ENCODE measurements at places on chromosomes 7 and 10. TPM values are rescaled to one million over a fixed set of nuclear protein-coding genes. Genes with fewer than 3 reads are reported as not detected.

The SLC29A4 gene
- 0.99 TPM for polyA plus RNA-seq

- DNase-seq: no peak
Measured at GRCh38 chr7:129434675-129435318, 565 bp downstream of the STRIP2 start.

The MACC1 gene
- polyA plus RNA-seq: 1.6 TPM

The STX1A gene
- polyA plus RNA-seq: 2.1 TPM

DNA sequence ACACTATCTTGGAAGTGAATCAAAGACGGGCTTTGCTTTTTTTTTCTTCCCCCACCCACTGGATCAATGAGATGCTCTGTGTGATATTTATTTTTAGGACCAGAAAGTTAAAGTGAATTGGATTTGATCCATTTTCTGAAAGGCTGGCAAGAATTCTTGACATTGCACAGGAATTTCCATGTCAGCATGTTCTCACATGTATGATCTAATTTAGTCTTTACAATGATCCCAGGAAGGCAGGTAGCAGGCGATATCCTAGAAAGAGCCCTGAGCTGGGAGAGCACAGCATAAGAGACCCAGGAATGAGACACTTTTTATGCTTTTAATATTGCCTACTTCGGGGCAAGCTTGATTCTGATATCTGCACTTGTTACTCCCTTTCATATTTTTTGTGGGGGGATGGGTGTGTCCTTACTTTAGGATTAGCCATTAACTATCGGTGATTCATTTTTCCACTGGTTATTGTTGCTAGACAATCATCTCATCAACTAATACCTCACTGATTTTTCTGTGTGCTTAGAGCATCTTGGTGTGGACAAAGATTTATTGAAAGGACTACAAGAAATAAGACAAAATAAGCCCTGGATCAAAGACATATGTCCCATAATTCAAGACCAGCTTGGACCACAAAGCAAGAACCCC, 58.1 kb downstream of the NRP1 start:
- no peak for DNase-seq

The BTBD16 gene
- polyA plus RNA-seq: not detected

The PFKFB3 gene
- polyA plus RNA-seq: 8.0 TPM

The NUDT13 gene
- 0.77 TPM for polyA plus RNA-seq

The CC2D2B gene
- 0.17 TPM for polyA plus RNA-seq

- DNase-seq: no peak
Measured at GRCh38 chr7:132256721-132257212, 319.5 kb downstream of the PLXNA4 start.

- peak; percentile 1 for DNase-seq
Measured at GRCh38 chr10:114801411-114801813, 20.2 kb upstream of the FHIP2A start.

The SGCE gene
- polyA plus RNA-seq: 2.6 TPM

DNA sequence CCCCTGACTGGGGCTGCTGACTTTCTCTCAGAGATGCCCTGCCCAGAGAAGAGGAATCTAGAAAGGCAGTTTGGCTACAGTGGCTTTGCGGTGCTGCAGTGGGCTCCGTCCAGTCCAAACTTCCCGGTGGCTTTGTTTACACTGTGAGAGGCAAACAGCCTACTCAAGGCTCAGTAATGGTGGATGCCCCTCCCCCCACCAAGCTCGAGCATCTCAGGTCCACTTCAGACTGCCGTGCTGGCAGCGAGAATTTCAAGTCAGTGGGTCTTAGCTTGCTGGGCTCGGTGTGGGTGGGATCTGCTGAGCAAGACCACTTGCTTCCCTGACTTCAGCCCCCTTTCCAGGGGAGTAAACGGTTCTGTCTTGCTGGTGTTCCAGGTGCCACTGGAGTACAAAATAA, 734.5 kb upstream of the LRRN3 start:
- DNase-seq: no peak

DNA sequence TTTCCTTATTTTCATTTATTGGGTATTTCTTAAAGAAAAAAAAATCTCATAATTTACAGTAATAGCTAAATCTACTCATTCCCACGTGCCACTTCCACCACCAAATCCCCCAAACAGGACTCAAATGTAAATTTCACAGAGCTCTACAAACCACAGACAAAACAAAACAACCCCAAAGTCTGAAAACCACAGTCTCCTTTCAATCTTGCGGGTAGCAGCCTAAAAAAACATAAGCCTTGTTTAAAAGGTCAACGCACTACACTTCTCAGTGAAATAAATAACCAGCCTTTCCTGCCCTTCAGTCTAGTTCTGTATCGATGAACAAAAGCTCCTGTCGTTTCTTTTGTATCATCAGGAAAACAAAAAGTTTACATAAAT, 121.8 kb upstream of the AFAP1L2 start:
- DNase-seq: peak; percentile 81

The CALCR gene
- not detected for polyA plus RNA-seq

DNA sequence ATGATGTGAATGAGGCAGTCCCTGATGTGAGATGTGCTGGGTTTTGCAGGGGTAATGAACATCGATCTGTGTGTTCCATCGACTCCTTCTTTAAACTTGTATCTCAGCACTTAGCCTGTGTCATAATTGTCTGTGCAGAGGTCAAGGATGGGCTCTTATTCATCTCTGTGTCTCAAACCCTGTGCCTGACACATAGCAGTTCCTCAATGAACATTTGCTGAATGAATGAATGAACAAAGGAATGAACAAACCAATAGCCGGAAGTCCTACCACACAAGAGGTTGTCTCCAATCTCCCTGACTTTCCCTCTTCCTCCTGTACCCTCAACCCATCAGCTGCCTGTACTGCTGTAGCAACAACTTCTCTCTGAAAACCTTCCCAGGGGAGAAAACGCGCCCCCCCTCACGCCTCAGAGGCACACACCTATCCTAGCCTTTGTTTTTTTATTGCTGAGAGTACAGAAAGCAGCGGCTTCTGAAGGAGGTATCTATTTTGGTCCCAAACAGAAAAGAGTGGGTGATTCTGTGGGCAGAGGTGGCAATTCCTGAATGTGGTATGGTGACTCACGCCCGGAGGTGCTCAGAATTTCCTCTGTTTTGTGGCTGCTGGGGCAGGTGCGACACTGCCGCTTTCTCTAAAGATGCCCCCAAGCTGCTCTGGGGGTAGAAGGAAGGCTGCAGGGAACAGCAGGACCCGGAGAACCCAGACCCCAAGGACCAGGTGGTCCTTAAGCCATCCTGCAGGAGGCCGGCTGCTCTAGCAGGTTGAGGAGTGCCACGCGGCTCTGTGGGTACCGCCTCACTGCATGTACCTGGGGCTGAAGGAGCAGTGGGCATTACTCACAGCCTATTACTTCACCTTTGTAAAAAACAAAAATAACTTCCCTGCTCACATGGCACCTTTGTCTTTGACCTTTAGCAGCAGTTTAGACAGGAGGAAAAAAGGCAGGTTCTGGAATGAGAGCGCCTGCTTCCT, 9.6 kb downstream of the IL2RA start:
- DNase-seq: peak; percentile 82

The THAP5 gene
- 13.2 TPM for polyA plus RNA-seq

DNA sequence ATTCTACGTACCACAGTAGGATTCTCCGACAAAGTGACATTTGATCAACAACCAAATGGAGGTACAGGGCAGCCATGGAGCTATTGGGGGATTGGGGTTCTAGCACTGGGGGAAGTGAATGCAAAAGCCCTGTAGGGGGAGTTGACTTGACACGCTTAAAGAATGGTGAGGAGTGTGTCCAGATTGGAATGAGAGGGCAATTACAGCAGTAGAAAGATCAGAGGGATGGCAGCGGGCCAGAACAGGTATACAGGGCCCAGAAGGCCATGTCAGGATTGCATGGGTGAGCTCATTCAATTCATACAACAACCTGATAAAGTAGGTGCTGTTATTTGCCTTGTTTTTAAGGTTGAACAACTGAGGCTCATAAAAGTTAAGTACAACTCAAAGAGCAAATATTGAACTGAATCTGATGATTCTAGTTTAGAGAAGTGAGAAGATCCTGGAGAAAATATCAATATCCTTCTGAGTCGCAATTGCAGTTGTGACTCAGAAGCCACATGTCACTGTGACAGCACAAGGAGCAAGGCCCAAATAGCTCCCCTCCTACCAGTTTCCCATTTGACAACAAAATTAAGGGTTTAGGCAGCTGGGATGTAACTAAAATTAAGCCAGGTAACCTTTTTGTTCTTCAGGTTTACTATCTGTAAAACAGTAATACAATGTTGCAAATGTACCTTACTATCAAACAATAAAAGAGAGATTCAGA, 28.0 kb upstream of the CTTNBP2 start:
- no peak for DNase-seq

- peak; percentile 61 for DNase-seq
Measured at GRCh38 chr7:158695726-158696452, 8.7 kb downstream of the NCAPG2 start.

GRCh38 chr7:4964506-4964905, 5.5 kb upstream of the MMD2 start:
- DNase-seq: no peak

GRCh38 chr7:102892631-102893278, 20.0 kb upstream of the LRRC17 start:
- no peak for DNase-seq

The SPDYE1 gene
- polyA plus RNA-seq: 0.22 TPM

- DNase-seq: no peak
Measured at GRCh38 chr7:80095545-80095944, 39.1 kb upstream of the GNAI1 start.

- no peak for DNase-seq
Measured at GRCh38 chr7:128714701-128715495, 24.3 kb upstream of the CALU start.

GRCh38 chr10:111200505-111201186, 123.8 kb downstream of the ADRA2A start:
- DNase-seq: no peak

GRCh38 chr10:30447125-30447799, 13.3 kb downstream of the MAP3K8 start:
- DNase-seq: no peak

GRCh38 chr7:111708072-111708471, 145.8 kb upstream of the IMMP2L start:
- DNase-seq: no peak

The TDRD1 gene
- polyA plus RNA-seq: not detected

The CHN2 gene
- polyA plus RNA-seq: 7.7 TPM

All from immature natural killer cell (primary cell).